Vagina (tissue), 2 donors: ENCODE measurements at places on chromosomes 4 and X. TPM values are rescaled to one million over a fixed set of nuclear protein-coding genes. Genes with fewer than 3 reads are reported as not detected.

The SCARB2 gene
- 156 TPM for total RNA-seq

The FATE1 gene
- not detected for total RNA-seq

The NHSL2 gene
- total RNA-seq, result 12.3 TPM

The INTU gene
- 8.8 TPM for total RNA-seq

GRCh38 chr4:32087211-32087610, 1367.0 kb downstream of the PCDH7 start:
- no peaks in the 10 kb centered on the region for H3K27me3 ChIP-seq
- no peak overlapping the region for H3K27ac ChIP-seq
- H3K36me3 ChIP-seq, result no peaks in the 10 kb centered on the region
- no peak overlapping the region for H3K4me3 ChIP-seq
- no peak for DNase-seq

DNA sequence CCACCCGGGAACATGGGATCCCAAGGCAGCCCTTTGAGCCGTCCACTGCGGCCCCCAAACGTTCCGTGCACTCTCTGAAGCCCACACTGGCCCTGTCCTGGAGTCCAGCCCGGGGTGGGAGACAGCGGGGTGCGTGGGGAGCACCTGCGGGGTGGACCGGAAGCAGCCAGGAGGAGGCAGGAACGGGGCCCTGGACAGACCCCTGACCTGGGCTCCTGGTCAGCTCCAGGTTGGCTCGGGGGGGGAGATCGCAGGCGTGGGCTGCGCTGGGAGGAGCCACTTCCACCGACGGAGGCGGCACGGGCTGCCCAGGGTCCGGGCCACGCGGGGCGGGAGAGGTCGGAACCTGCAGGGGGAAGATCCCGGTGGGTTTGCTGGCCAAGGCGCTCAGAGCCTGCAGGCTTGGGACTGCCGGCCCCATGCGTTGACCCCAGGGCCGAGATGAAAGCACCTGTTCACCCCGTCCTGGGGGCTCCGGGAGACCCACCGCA, 5.7 kb upstream of the PLCXD1 start:
- no peak for DNase-seq
- no peaks in the 10 kb centered on the region for H3K36me3 ChIP-seq
- peak overlapping the region; percentile 53 for H3K4me3 ChIP-seq
- H3K27me3 ChIP-seq, result no peaks in the 10 kb centered on the region
- peaks cover 19% of the 10 kb centered on the region for H3K4me1 ChIP-seq

- no peak overlapping the region for H3K4me3 ChIP-seq
- no peak for DNase-seq
- no peaks in the 10 kb centered on the region for H3K36me3 ChIP-seq
- no peaks in the 10 kb centered on the region for H3K27me3 ChIP-seq
- H3K4me1 ChIP-seq, result no peaks in the 10 kb centered on the region
Measured at GRCh38 chrX:103741879-103742278, 31.2 kb downstream of the TMEM31 start.

DNA sequence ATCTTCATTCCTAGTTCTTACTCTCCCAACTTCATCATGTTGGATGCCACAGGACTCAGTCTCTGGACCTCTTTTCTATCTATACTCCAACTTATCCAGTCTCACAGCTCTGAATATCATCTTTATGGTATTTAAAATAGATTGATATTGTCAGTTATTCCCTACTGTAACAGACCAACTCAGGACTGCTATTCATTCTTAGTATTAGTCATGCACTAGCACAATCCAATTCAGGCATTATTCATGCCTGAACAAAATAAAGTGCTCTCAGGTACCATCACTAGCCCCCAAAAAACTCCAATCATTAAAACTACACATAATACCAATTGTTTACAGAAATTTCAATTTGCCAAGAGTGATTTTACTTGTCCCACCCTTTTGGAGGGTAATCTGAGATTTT, 37.7 kb downstream of the FRYL start:
- no peak for DNase-seq
- H3K27me3 ChIP-seq, result no peaks in the 10 kb centered on the region
- no peaks in the 10 kb centered on the region for H3K4me1 ChIP-seq
- no peak overlapping the region for H3K27ac ChIP-seq
- H3K4me3 ChIP-seq, result no peak overlapping the region

DNA sequence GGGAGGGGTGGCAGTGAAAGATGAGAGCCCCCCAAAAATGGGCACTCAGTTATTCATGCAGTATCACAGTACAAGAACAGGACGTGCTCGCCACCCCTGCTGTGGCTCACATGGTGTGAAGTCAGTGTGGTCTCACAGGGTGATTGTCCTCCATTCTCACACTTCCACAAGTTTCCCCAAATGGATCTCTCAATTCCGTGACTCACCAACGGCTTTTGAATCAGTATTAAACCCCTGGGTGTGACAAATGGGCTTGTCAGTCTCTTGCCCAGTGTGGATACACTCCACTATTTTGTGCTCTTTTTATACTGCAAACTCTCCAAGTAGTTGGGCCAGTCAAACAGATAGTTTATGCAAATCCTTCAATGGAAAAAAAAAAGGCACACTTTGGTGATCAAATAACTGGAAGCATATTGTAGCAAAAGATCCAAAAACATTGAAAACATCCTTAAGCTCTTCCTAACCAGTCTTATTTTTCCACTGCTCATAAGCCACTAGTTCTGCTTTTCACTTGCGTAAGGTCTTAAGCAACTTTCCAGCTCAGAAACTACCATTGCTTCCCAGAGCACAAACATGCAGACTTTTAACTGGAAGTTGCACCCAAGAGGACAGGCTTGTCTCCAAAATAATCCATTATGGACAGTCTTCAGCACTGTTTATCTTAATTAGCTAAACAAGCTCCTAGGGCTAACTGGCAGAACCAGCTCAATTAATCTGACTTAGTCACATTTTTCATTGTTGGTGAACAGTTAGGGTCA, 365.7 kb downstream of the PPP3CA start:
- H3K27ac ChIP-seq, result no peak overlapping the region
- DNase-seq, result no peak
- no peaks in the 10 kb centered on the region for H3K27me3 ChIP-seq
- H3K36me3 ChIP-seq, result no peaks in the 10 kb centered on the region
- no peak overlapping the region for H3K4me3 ChIP-seq
- peaks cover 15% of the 10 kb centered on the region for H3K4me1 ChIP-seq

DNA sequence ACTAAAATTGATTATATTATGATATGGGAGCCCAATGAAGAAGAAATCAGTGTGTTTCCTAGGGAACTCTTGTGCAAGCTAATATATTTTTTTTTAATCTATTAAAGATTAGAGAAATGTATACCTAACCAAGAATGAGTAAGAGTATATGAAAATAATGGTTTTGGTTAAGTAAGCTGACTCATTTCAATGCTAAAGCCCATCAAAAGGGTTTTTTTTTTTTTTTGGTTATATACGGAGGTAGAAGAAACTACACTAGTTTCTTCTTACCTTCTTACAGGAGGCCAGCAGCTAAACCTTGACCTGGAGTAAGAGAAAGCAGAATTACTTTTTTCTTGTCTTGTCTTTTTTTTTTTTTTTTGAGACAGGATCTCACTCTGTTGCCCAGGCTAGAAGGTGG, 27.5 kb downstream of the RUFY3 start:
- H3K4me1 ChIP-seq, result peaks cover 17% of the 10 kb centered on the region
- no peak overlapping the region for H3K4me3 ChIP-seq
- no peak for DNase-seq

DNA sequence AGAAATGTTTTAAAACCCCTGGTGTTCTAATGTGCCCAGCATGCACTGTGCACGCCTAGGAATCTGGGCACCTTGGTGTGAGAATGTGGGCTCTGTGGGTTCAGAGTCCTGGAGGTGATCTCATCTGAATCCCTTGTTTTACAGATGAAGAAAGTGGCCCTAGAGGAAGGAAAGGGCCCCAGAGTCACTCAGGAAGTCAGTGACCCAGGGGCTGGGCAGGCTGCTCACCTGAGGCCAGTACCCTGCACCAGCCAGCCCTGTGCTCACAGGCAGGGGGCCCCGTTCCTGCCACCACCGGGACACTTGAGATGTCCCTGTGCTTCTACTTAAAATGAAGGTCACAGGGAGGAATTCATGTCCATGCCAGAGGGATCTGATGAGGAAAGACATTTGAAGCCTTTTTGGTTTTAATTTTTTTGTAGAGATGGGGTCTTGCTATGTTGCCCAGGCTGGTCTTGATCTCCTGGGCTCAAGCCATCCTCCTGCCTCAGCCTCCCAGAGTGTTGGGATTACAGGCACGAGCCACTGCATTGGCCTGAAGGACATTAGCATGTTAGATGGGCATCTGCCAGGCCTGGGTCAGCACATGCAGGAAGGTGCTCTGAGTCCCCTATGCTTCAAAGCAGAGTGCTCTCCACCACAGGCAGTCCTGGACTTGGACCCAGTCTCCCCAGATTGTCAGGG, 7.4 kb upstream of the S100P start:
- H3K4me1 ChIP-seq, result peaks cover 22% of the 10 kb centered on the region
- H3K36me3 ChIP-seq, result no peaks in the 10 kb centered on the region
- DNase-seq, result no peak
- no peaks in the 10 kb centered on the region for H3K27me3 ChIP-seq
- H3K27ac ChIP-seq, result no peak overlapping the region

GRCh38 chr4:187183346-187183745, 459.7 kb upstream of the FAT1 start:
- no peak overlapping the region for H3K4me3 ChIP-seq
- H3K36me3 ChIP-seq, result no peaks in the 10 kb centered on the region
- no peaks in the 10 kb centered on the region for H3K27me3 ChIP-seq
- DNase-seq, result no peak

GRCh38 chr4:3303923-3304710, 11.3 kb downstream of the RGS12 start:
- no peaks in the 10 kb centered on the region for H3K36me3 ChIP-seq
- no peak overlapping the region for H3K27ac ChIP-seq
- no peaks in the 10 kb centered on the region for H3K27me3 ChIP-seq
- H3K4me1 ChIP-seq, result peaks cover 62% of the 10 kb centered on the region
